ENCODE measurements at places on chromosomes 13 and 19.

- no peak for DNase-seq
Measured at GRCh38 chr13:71842003-71842402, 25.0 kb downstream of the DACH1 start.

DNA sequence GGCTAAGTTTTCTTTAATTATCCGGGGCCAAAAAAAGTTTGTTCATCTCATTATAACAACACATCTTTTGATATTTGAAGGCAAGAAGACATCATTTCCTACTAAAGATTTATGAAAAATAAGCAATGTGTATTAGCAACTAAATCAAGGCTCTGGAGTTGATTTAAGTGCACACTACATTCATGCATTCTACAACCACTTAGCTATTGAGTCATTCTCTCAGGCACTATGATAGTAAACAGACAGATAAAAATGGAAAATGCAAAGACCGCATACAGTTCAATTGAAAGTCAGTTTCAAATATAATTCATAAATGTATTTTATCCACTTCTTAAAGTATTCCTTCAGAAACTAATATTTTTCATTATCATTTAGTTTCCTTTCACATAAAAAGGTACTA lies 1395.2 kb downstream of the PCDH9 start:
- DNase-seq, result no peak

DNA sequence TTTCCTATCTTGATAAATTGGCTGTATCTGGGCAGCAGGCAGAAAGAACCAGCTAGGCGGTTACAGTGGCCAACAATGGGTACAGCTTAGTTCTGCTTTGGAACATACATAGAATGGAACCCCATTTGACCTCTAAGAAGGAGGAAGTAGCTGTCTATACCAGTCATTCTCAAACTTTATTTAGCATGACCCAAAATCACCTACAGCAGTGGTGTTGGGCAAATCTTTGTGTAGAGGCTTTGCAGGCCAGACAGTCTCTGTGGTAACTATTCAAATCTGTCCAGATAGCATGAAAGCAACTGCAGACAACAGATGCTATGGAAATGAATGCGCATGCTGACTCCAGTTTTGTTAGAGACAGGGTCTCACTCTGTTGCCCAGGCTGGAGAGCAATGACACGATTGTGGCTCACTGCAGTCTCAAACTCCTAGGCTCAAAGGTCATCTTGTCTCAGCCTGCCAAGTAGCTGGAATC lies 12.0 kb upstream of the KCNC3 start:
- DNase-seq, result no peak

- no peak for DNase-seq
Measured at GRCh38 chr19:54160182-54160811, 776 bp upstream of the LENG1 start.
